Globus pallidus (tissue), 1 donor: ENCODE measurements at places on chromosomes 6 and 20.

GRCh38 chr20:25237610-25238318 is 10.1 kb upstream of the PYGB start:
- DNase-seq = no peak

DNA sequence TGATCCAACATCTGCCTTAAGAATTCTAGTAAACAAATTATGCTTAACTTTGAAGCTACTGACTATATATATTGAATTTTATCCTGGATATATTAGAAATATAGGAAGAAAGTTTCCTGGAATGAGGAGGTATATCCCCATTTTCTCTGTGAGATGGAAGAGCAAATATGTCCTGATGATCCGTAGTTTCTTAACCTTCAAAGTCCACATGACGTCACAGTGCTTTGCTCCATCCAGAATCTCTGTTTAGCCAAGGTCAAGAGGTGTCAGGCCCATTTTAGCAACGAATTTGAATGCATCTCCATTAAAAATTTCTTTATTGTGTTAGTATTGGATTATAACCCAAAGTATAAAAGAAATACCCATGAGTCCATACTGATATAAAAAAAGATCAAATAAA is 162.5 kb downstream of the PRL start:
- DNase-seq = no peak

GRCh38 chr6:128367437-128367836 is 153.0 kb downstream of the PTPRK start:
- DNase-seq = no peak

- peak; percentile 84 for DNase-seq
These were observed 4.0 kb upstream of the TUBB2B start for GRCh38 chr6:3231247-3232016.

GRCh38 chr6:106444777-106445507 is 84.4 kb downstream of the CRYBG1 start:
- DNase-seq = peak; percentile 56

GRCh38 chr6:150410906-150411305 is 42.1 kb downstream of the IYD start:
- no peak for DNase-seq

DNA sequence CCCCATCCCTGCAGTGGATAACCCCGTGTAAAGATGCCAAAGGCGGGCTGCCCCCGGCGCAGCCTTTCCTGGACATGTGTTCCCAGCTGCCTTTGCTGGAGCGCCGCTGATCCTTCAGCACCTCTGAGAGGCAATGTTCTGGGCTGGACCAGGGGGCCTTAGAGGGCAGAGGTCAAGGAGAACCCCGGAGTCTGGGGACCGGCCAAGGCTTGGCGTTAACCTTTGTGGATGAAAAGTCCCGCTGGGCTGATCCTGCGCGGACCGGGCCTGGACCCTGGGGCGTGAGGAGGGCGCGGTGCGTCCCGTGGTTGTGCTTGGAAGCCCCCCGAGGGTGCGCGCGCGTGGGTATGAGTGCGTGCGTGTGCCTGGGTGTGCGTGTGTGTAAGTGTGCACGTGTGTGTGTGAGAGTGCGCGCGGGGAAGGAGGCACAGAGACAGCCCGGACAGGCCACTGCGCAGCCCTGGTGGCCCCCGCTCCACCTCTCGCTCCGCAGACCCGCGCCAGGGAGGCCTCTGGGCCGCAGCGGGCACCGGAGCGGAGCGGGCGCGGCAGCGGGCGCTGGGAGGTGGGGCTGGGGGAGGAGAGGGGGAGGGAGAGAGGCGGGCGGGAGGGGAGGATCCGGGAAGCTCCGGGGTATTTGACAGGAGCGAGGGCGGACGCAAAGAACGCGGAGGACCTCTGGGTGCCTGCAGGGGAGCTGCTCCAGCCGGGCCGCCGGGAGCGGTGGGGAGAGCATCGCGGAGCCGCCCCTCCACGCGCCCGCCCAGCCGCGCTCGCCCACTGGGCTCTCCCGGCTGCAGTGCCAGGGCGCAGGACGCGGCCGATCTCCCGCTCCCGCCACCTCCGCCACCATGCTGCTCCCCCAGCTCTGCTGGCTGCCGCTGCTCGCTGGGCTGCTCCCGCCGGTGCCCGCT is at the start of gene SMOC2:
Gene SMOC2 (plus strand): TSS at position 665 of the 914 bp plus-strand sequence. CDS start 187 bp downstream, at position 852.
- DNase-seq = no peak

- DNase-seq = no peak
These were observed 89.5 kb upstream of the CST7 start for GRCh38 chr20:24859539-24859938.

GRCh38 chr6:149229096-149229495 is 88.4 kb upstream of the TAB2 start:
- no peak for DNase-seq

- DNase-seq = no peak
These were observed 50.2 kb downstream of the ERMARD start for GRCh38 chr6:169801396-169802160.

DNA sequence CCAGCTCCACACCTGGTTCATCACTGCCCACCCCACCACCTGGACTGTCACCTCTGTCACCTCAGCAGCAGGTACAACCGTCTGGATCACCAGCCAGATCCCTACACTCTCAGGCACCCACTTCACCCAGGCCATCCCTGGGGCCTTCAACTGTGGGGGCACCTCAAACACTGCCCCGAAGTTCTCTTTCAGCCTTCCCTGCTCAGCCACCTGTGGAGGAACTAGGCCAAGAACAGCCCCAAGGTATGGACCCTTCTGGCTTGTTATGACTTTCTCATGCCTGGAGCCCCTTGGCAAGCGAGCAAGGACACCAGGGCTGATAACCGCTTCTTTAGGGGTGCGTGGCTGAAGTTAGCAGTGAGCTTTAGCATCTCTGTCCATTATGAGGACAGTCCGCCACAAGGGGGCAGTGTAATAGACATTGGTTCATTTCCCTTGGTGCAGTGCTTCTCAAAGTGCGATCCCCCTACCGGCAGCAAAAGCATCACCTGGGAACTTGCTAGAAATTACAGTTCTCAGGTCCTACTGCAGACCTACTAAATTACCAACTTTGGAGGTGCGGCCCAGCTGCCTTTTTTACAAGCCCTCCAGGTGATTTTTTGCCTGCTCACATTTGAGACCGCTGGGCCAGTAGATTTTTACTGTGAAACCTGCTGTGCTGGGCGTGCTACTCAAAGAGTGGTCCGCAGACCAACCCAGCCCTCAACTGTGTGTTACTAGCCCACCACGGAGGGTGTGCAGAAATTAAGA is 32.5 kb downstream of the PNPLA1 start:
- DNase-seq = peak; percentile 73

DNA sequence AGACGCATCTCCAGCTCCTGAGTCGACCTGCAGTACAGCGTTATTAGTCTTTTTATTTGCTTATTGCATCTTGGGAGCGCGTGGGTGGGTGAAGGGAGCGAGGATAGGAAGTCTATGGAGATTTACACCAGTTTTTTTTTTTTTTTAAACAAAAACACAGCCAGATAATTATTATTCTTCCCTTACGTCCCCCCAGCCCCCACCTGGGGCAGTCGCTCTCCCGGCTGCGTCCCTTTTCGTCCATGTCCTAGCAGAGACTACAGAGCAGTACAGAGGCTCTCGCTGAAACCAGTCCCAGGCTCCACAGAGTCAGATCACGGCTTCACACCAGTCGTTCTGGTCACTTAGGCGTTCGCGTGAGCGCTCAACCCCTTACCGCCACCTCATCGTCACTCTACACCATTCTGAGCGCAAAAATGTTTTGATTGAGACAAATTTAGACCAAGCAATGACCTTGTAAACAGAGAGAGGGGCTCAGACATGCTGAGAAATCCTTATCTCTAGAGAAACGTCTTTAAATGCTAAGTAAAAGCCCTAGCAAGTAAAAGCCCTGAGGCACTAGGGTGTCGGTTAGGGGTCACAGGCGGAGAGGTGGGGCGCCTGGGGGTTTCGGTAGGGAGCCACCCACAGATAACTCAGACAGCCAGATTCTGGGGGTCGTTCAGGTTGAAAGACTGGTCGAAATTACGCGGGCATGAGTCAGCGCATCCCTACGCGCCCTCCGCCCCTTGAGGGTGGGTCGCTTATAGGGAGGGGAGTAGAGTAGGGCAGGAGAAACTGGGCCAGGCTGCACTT is 975 bp upstream of the PPT2 start:
- DNase-seq = peak; percentile 42

- no peak for DNase-seq
These were observed 155.2 kb downstream of the SCML4 start for GRCh38 chr6:107668743-107669474.

DNA sequence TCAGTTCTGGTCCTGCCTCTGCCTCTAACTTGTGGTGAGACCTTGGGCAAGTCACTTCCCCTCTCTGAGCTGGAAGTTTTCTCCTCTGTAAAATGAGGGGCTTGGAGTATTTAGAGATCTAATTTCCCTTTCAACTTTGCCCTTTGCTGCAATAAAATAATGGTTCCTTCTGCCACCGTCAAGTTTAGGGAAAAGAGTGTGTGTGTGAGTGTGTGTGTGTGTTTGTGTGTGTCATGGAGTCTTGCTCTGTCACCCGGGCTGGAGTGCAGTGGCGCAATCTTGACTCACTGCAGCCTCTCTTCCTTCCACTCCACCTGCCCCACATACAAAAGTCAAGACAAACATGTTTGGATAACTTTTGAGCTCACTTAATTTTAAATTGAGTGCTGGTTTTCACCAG is 39.2 kb upstream of the PIM1 start:
- DNase-seq = no peak

- DNase-seq = no peak
These were observed 12.2 kb downstream of the TRAF3IP2 start for GRCh38 chr6:111593512-111593816.

DNA sequence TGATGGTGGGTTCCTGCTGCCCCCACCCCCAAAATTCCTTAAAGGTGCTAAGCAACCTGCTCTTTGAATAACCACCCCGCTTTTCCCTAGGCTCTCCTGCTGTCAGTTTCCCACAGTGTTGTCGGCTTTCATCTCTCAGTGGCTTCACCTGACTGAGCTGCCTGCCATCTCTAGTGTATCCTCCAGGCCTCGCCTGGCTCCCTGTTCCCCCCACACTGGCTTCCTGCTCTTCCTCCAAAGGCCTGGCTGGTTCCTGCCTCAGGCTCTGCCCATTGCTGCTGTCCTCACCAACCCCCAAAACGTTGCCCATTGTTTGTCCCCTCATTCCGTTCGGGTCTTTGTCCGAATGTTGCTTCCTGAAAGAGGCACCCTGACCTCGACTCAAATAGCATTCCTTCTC is 93.8 kb upstream of the POPDC3 start:
- no peak for DNase-seq

- no peak for DNase-seq
These were observed 54.2 kb downstream of the CTNNBL1 start for GRCh38 chr20:37748015-37748414.

GRCh38 chr6:170376386-170377043 is 70.0 kb downstream of the FAM120B start:
- no peak for DNase-seq

DNA sequence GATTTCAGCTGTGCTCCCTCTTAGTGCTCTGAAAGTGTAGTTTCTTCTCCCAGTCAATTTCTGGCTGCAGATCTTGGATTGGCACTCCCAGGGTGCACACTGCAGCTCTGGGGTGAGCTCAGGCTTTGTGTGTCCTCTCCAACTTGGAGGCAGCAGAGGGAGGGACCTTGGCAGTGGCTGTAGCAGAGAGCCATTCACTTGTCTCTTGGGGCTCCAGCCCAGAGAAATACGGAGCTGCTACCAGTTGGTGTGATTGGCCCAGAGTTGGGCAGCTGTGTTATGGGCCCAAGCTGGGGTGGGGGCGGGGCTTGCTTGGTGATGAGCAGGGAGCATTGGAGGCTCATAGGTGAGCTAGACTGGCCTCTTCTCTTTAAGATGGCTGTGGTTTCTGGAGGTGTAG is 65.9 kb downstream of the KLHL32 start:
- DNase-seq = peak; percentile 89

GRCh38 chr20:53365539-53366075 is 228.0 kb downstream of the ZNF217 start:
- DNase-seq = no peak

DNA sequence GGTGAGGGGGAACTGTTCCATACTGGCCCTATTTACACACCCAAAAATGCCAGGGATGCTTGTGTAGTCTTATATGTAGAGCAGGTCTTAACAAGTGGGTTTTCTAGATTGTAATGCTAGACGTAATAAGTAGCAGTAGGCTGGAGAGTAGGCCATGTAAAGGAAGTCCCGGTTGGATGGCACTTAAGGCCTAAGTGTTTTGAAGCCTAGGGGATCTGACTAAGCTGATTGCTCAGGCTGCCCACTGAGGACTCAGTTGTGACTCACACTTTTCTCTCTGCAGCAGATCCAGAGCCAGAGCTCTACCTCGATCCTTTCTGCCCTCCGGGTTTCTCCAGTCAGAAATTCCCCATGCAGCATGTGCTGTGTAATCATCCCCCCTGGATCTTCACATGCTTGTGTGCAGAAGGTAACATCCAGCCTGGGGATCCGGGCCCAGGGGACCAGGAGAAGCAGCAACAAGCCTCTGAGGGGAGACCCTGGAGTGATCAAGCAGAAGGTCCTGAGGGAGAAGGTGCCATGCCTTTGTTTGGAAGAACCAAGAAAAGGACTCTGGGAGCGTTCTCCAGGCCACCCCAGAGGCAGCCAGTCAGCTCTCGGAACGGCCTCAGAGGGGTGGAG is 26.6 kb downstream of the ZNF133 start:
- no peak for DNase-seq

DNA sequence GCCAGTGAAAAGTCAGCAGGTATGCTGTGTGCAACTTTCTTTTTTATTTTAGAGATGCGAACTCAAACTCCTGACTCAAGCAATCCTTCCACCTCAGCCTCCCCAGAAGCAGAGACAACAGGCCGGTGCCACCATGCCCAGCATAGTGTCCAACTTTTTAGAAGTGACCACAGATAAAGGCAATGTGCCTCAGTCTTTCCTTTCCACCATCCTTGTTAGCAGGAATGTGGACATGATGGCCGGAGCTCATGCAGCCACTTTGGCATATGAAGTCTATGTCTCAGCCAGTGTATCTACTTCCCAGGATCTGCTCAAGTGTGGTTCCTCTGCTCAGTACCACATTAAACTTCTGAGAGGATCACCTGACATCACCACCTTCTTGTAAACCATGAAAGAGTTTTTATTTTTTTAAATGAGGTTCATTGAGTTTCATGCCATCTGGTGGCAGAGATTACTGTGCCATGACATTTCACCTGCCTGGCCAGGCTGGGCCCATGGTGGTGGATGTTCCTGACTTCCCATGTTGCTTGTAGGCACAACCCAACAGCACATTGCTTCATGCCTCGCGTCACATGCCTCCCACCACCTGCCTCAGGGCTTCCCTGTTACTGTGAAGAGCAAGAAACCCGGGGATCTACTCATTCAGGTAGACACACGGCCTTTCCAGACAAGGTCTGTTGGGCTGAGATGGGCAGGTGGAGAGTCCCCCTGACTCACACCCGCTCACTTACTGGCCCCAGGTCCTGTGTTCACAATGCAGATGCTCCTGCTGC is 216.5 kb downstream of the LY86 start:
- no peak for DNase-seq

- DNase-seq = peak; percentile 64
These were observed 1.1 kb downstream of the SPTLC3 start for GRCh38 chr20:13009682-13010406.

GRCh38 chr6:120211955-120212792 is 862.6 kb upstream of the MAN1A1 start:
- no peak for DNase-seq

- no peak for DNase-seq
These were observed 220.4 kb upstream of the ARID1B start for GRCh38 chr6:156556811-156557210.
